ENCODE measurements at places on chromosomes 11 and 22. TPM values are rescaled to one million over a fixed set of nuclear protein-coding genes. Genes with fewer than 3 reads are reported as not detected.

The PVALB gene
- total RNA-seq, result not detected

The TTLL8 gene
- not detected for total RNA-seq

The TRIM48 gene
- total RNA-seq, result not detected

The IL18 gene
- total RNA-seq, result 0.49 TPM

The GVQW3 gene
- 8.8 TPM for total RNA-seq

The OR5A1 gene
- not detected for total RNA-seq

The OR2AT4 gene
- total RNA-seq, result not detected

The TUBA8 gene
- total RNA-seq, result 3.1 TPM

The EIF3F gene
- total RNA-seq, result 405 TPM

The ZNF74 gene
- 8.7 TPM for total RNA-seq

The BCO2 gene
- 1.8 TPM for total RNA-seq

The SLC22A9 gene
- total RNA-seq, result not detected

The ADAMTS8 gene
- not detected for total RNA-seq

The CD248 gene
- total RNA-seq, result 1.6 TPM

The C11orf16 gene
- not detected for total RNA-seq

The GLB1L3 gene
- total RNA-seq, result 2.5 TPM

The MYBPC3 gene
- total RNA-seq, result not detected

The XBP1 gene
- total RNA-seq, result 144 TPM

The OR52A1 gene
- total RNA-seq, result not detected

The SEPTIN3 gene
- total RNA-seq, result 0.16 TPM

The PGA3 gene
- total RNA-seq, result 0.83 TPM

The MS4A3 gene
- not detected for total RNA-seq

The OR5J2 gene
- not detected for total RNA-seq

The TBX10 gene
- not detected for total RNA-seq

The MUC6 gene
- not detected for total RNA-seq

The MMP27 gene
- not detected for total RNA-seq

The FADS2 gene
- total RNA-seq, result 33.4 TPM

The LRRC32 gene
- total RNA-seq, result 4.5 TPM

The KIRREL3 gene
- total RNA-seq, result not detected

The GPR83 gene
- not detected for total RNA-seq

The TTC36 gene
- 1.8 TPM for total RNA-seq

The ANO5 gene
- 0.12 TPM for total RNA-seq

The FXYD6 gene
- 5.4 TPM for total RNA-seq

The OR6A2 gene
- not detected for total RNA-seq

The ME3 gene
- total RNA-seq, result 9.0 TPM

The PLET1 gene
- total RNA-seq, result not detected

The OSBP2 gene
- total RNA-seq, result 2.2 TPM

The CALCA gene
- not detected for total RNA-seq

The LSP1 gene
- total RNA-seq, result 585 TPM

The DGCR6L gene
- 43.7 TPM for total RNA-seq

The RFPL2 gene
- total RNA-seq, result 0.32 TPM

The EXPH5 gene
- 6.8 TPM for total RNA-seq
